ENCODE measurements at places on chromosomes 6 and 20. TPM values are rescaled to one million over a fixed set of nuclear protein-coding genes. Genes with fewer than 3 reads are reported as not detected.

DNA sequence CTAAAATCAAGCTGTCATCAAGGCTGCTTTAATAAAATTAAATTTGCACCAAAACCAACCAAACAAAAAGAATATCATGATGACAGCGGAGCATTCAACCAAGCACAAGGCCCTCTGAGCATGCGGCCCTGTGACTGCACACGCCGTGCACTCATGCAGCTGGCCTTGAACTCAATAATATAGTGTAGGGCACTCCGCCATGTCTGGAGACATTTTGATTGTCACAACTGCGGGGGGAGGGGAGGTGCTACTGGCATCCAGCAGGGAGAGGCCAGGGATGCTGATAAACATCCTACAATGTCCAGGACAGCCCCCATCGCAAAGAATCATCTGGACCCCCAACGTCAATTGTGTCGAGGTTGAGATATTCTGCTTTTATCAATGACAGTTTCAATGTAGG, 9.7 kb downstream of the MOCS3 start:
- H3K27ac ChIP-seq = no peak overlapping the region
- DNase-seq = no peak
- no peaks in the 10 kb centered on the region for H3K36me3 ChIP-seq
- no peak overlapping the region for H3K4me3 ChIP-seq
- no peaks in the 10 kb centered on the region for H3K4me1 ChIP-seq

- peaks cover 16% of the 10 kb centered on the region for H3K4me1 ChIP-seq
- no peak overlapping the region for H3K27ac ChIP-seq
- H3K4me3 ChIP-seq = no peak overlapping the region
- DNase-seq = peak; percentile 66
Observed at GRCh38 chr6:6890400-6890858, 217.3 kb upstream of the RREB1 start.

- no peak for DNase-seq
- no peak overlapping the region for H3K27ac ChIP-seq
- H3K27me3 ChIP-seq = no peaks in the 10 kb centered on the region
- H3K4me3 ChIP-seq = no peak overlapping the region
Observed at GRCh38 chr6:129793447-129793846, 67.7 kb downstream of the TMEM244 start.

Gene RNF8
- 15.3 TPM for polyA plus RNA-seq

DNA sequence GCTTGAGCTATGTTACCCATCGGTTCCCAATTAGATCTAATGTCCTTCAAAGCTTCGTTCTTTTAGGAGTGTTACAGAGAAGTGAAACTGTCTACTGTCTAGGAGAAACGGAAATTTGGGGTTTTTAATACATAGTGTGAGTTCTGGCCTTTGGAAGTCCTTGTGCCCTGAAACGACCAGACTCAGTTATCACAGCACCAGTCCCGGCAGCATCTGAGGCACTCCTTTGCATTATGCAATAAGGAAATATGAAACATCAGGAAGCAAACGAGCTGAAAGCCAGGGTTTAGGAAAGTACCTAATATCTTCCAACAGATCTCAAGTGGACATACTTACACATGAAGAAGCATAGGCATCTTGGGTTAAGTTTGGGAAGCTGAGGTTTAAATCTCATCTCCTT, 61.8 kb upstream of the ADGRF1 start:
- no peaks in the 10 kb centered on the region for H3K27me3 ChIP-seq
- no peak overlapping the region for H3K4me3 ChIP-seq
- no peaks in the 10 kb centered on the region for H3K36me3 ChIP-seq
- H3K4me1 ChIP-seq = no peaks in the 10 kb centered on the region
- no peak overlapping the region for H3K27ac ChIP-seq

- no peak overlapping the region for H3K27ac ChIP-seq
- H3K27me3 ChIP-seq = no peaks in the 10 kb centered on the region
- DNase-seq = no peak
- no peaks in the 10 kb centered on the region for H3K4me1 ChIP-seq
Observed at GRCh38 chr6:52649536-52650160, 21.3 kb upstream of the TMEM14A start.

Gene SLC26A8
- 0.10 TPM for polyA plus RNA-seq

Gene HCRTR2
- not detected for polyA plus RNA-seq

GRCh38 chr6:157830354-157831017, 7.4 kb downstream of the SNX9 start:
- H3K27ac ChIP-seq = no peak overlapping the region
- H3K4me1 ChIP-seq = peaks cover 12% of the 10 kb centered on the region
- H3K27me3 ChIP-seq = no peaks in the 10 kb centered on the region
- DNase-seq = no peak
- H3K4me3 ChIP-seq = no peak overlapping the region

DNA sequence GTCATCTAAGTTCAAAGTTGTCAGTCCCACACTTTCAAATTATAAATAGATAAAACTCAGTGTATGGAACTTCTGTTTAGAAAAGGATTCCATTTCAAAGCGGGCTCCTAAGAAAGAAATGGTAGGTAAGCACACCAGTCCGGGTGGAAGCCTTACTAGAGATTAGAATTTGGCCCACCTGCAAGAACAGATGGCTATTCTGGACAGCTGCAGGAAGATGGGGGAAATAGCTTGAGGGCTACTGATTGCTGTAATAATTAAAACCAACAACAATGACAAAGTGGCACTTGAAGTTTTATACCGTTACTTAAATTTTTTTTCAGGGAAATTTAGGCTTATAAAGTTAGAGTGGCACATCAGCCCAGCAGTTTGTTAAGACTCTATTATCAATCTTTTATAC, 83.3 kb downstream of the HIVEP2 start:
- H3K4me3 ChIP-seq = no peak overlapping the region
- H3K4me1 ChIP-seq = peaks cover 4% of the 10 kb centered on the region
- no peaks in the 10 kb centered on the region for H3K36me3 ChIP-seq
- no peaks in the 10 kb centered on the region for H3K27me3 ChIP-seq

GRCh38 chr6:169719117-169719516, 5.2 kb downstream of the PHF10 start:
- H3K27me3 ChIP-seq = no peaks in the 10 kb centered on the region
- DNase-seq = no peak
- no peak overlapping the region for H3K27ac ChIP-seq
- H3K4me3 ChIP-seq = no peak overlapping the region
- peaks cover 1% of the 10 kb centered on the region for H3K4me1 ChIP-seq
- no peaks in the 10 kb centered on the region for H3K36me3 ChIP-seq

Gene VGLL2
- polyA plus RNA-seq = not detected

- DNase-seq = no peak
- H3K4me3 ChIP-seq = peak overlapping the region; percentile 35
- H3K27ac ChIP-seq = no peak overlapping the region
- H3K36me3 ChIP-seq = no peaks in the 10 kb centered on the region
- no peaks in the 10 kb centered on the region for H3K27me3 ChIP-seq
- H3K4me1 ChIP-seq = peaks cover 3% of the 10 kb centered on the region
Observed at GRCh38 chr6:136989571-136990241, 55.1 kb downstream of the IL20RA start.

- H3K4me3 ChIP-seq = no peak overlapping the region
- no peaks in the 10 kb centered on the region for H3K27me3 ChIP-seq
- H3K4me1 ChIP-seq = no peaks in the 10 kb centered on the region
- no peak for DNase-seq
- H3K36me3 ChIP-seq = no peaks in the 10 kb centered on the region
Observed at GRCh38 chr20:57499676-57500075, 25.3 kb downstream of the CTCFL start.

Gene CGA
- polyA plus RNA-seq = not detected

GRCh38 chr6:29908710-29909109, 33.6 kb upstream of the HLA-A start:
- H3K27ac ChIP-seq = no peak overlapping the region
- no peak for DNase-seq
- no peak overlapping the region for H3K4me3 ChIP-seq
- no peaks in the 10 kb centered on the region for H3K4me1 ChIP-seq
- no peaks in the 10 kb centered on the region for H3K36me3 ChIP-seq
- no peaks in the 10 kb centered on the region for H3K27me3 ChIP-seq

- no peak for DNase-seq
- no peak overlapping the region for H3K4me3 ChIP-seq
- H3K4me1 ChIP-seq = no peaks in the 10 kb centered on the region
- H3K27me3 ChIP-seq = no peaks in the 10 kb centered on the region
- no peaks in the 10 kb centered on the region for H3K36me3 ChIP-seq
- no peak overlapping the region for H3K27ac ChIP-seq
Observed at GRCh38 chr6:149248693-149249369, 68.7 kb upstream of the TAB2 start.

DNA sequence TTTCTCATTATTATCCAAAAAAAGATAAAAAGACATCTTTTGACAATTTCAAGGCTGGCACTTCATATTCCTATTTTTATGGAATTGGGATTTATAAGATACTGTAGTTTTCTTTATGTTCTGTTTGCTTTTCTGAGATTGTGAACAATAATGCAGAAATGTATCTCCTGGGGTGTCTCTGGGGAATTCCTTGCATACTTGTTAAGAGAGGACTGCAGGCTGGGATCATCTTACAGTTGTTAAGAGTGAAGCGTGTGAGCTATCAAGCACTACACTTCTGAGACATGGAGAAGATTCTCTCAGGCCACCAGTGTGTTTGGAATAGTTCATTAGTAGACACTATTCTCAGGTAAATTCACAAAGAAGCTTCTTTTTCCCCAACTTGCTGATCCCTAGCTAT, 963.3 kb upstream of the GJE1 start:
- H3K4me3 ChIP-seq = no peak overlapping the region
- H3K36me3 ChIP-seq = no peaks in the 10 kb centered on the region
- no peak for DNase-seq
- no peaks in the 10 kb centered on the region for H3K27me3 ChIP-seq
- no peak overlapping the region for H3K27ac ChIP-seq

Gene SIRPG
- 1.4 TPM for polyA plus RNA-seq

GRCh38 chr6:22706651-22707050, 137.3 kb downstream of the HDGFL1 start:
- no peak for DNase-seq
- H3K27me3 ChIP-seq = no peaks in the 10 kb centered on the region
- no peaks in the 10 kb centered on the region for H3K36me3 ChIP-seq
- H3K4me1 ChIP-seq = peaks cover 6% of the 10 kb centered on the region
- no peak overlapping the region for H3K27ac ChIP-seq

Gene B4GALT5
- polyA plus RNA-seq = 50.9 TPM

DNA sequence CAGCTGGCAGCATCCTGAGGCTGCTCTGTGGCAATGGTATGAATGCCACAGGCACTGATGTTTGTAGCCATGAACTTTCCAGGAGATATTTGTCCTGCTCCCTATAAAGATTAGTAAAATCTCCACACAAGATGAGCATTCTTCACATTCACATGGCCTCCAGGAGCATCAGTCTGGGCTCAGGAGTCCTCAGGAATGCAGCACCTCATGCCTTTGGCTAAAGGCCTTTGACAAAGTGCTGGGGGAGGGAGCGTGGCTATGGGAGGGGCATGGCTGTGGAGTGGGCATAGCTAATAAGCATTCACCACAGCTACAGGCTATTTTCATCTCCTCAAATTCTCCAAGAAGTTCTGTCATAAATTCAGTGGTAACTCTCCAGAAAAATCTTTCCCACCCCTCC, 90.5 kb upstream of the LY86 start:
- H3K4me1 ChIP-seq = no peaks in the 10 kb centered on the region
- H3K36me3 ChIP-seq = no peaks in the 10 kb centered on the region
- H3K4me3 ChIP-seq = no peak overlapping the region
- no peak overlapping the region for H3K27ac ChIP-seq

- no peak overlapping the region for H3K4me3 ChIP-seq
- no peaks in the 10 kb centered on the region for H3K4me1 ChIP-seq
- DNase-seq = no peak
Observed at GRCh38 chr6:147285087-147285855, 81.1 kb downstream of the STXBP5 start.

DNA sequence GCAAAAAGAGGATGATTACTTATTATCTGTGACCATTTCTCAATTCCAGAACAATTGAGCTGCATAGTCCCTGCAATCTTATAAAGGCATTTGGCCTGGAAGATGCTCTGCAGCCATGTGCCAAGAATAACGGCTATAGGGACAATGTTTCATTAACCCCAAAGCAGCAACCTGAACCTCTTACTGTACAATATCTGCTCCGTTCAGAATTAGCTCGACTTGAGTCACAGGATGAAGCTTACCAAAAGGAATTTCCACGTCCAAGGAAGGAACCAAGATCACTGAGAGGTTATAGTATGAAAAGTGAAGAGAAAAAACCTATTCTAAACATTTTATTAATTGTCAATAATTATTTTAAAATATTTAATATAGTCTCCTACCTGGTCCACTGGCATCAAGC, 167.3 kb upstream of the GMDS start:
- no peak overlapping the region for H3K27ac ChIP-seq
- no peak overlapping the region for H3K4me3 ChIP-seq
- DNase-seq = no peak
- no peaks in the 10 kb centered on the region for H3K36me3 ChIP-seq
- H3K27me3 ChIP-seq = no peaks in the 10 kb centered on the region
- no peaks in the 10 kb centered on the region for H3K4me1 ChIP-seq
